Stimulated activated CD8-positive, alpha-beta memory T cell treated with anti-CD3 and anti-CD28 coated beads, Interleukin-7, amount 100 ng/mL, for 1 hour (primary cell): ENCODE measurements at places on chromosomes 1 and 21.
A peak's percentile ranks its signal among the peaks of the same experiment; 100 is the strongest.

- no peak for DNase-seq
Observed at GRCh38 chr1:6625584-6626149, 999 bp downstream of the THAP3 start.

GRCh38 chr1:241714321-241715218 lies 62.5 kb downstream of the WDR64 start:
- DNase-seq = no peak

DNA sequence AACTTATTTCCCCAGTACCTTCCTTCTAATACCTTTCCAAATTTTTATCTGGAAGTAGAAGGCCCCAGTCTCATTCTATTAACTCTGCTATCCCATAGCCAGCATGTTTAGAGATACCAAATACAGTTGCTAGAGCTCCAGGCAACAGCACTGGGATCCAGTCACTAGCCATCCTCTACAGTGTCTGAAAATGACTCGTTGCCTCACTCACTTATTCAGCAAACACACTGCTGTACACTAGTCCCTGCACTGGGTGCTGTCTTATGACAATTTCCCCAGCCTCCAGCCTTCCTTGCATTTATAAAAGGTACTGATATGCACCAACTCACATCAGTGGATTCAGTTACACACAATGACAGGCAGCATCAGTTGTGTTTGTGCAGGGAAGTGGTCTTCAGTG lies 179.0 kb downstream of the DSCAM start:
- no peak for DNase-seq

DNA sequence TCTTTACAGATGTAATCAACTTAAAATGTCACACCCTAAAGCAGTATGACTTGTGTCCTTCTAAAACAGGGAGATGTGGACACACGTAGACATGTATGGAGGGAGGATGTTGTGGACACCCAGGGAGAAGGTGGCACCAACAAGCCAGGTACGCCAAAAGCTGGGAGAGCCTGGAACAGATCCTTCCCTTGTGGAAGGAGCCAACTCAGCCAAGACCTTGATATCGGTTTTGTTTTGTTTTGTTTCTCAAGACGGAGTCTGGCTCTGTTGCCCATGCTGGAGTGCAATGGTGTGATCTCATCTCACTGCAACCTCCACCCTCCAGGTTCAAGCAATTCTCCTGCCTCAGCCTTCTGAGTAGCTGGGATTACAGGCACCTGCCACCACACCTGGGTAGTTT lies 45.6 kb downstream of the CHAF1B start:
- DNase-seq = no peak

DNA sequence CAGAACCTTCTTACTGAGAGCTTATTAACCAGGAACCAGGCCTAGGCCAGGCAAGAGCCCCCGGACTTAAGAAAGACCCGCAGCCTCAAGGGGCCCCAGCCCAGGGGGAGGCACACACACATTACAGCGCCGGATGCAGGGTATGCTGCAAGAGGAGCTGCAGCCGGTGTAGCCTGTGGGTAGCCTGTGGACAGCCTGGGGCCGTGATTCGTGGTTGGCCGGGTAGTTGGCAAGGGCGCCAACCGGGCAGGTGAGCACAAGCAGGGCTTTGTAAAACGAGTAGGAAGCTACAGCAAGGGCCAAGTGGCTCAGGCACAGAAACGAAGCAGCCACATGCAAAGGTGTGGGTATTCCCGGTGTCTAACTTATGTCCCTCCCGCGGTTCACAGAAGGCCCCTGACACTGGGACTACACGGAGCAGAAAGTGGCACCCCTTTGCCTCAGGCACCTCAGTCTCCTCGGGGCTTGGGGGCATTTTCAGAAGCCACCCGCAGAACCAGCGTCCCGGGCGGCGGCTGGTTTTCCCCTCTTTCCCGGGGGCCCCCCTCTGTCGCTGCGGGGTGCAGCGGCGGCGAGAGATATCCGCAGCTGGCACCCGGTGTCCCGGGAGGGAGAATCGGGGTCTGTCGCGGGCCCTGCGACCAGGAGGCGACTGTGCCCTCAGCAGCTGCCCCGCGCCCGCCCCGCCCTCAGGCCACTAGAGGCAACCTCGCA lies 40.8 kb downstream of the KIAA1614 start:
- DNase-seq = no peak

- DNase-seq = no peak
Observed at GRCh38 chr21:16740511-16740910, 772.3 kb upstream of the CXADR start.

DNA sequence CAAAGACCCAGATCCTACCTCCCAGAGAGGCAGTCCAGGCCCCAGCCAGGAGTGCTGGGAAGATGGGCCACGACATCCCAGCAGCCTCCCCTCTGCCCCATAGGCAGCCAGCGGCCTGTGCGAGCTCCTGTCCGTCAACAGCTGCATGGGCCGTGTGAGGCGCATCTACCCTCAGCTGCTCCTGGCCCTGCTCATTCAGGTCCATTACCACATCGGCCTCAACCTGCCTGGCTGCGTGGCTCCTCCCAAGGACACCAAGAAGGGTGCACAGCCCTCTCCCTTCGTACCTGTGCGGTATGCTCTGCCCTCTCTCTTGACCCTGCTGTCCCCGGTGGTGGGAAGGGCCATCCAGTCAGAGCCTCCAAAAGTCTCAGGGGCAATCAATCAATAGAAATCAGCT lies 29.5 kb upstream of the TTC4 start:
- DNase-seq = no peak

- no peak for DNase-seq
Observed at GRCh38 chr1:244955661-244956060, 91.3 kb upstream of the HNRNPU start.

GRCh38 chr1:6353619-6353954 lies 40.0 kb downstream of the ACOT7 start:
- DNase-seq = no peak

DNA sequence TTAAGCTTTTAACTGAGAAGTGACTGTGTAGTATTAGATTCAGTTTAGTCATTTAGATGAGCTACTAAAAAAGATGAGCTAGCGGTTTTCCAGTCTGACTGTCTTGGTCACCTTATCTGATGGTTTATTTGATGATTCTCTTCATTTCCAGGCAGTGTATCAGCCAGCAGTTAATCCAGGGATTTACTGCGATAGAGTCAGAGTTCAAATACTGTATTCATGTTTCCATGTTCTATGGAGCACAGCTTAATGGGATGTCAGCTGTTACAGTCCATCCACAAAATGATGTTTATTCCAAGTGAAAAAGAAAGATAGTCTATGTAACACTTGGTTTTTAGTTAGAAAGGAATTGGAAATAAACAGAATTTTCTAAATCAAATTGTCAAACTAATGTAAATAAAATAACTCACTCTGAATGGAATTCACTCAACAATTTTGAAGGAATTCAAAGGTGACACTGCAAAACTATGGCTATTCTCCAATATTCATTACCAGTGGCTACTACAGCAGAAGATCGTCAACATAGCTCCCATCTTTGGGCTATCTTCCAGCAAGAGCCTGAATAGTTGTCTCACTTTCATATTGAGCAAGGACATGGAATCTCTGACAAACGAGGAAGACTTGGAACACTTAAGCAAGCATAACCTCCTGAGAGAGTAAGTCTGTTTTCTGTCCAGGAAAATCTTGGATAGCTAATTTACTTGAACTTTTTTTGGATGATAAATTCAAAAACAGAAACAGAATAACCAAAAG lies 54.6 kb upstream of the DPT start:
- DNase-seq = no peak

- no peak for DNase-seq
Observed at GRCh38 chr1:74485622-74486021, 26.8 kb downstream of the LRRC53 start.

- no peak for DNase-seq
Observed at GRCh38 chr1:56463376-56463775, 116.0 kb downstream of the PLPP3 start.

- no peak for DNase-seq
Observed at GRCh38 chr1:186837806-186838205, 9.1 kb downstream of the PLA2G4A start.

DNA sequence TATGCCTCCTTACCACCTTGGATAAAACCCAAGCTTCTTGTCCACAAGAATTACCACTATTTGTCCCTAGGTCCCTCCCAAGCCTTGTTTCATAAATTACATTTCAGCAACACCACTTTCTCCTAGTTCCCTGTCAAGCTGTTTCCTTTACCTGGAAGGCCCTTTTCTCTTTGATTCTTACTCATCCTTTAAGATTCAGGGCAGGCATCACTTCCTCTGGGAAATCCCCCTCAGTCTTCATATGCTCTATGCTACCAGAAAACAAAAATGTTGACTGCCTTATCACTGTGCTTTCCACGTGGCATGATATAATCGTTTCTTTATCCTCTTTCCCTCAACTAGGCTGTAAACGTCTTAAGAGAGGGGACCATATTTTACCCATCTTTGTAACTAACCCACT lies 102.7 kb downstream of the LYST start:
- no peak for DNase-seq

DNA sequence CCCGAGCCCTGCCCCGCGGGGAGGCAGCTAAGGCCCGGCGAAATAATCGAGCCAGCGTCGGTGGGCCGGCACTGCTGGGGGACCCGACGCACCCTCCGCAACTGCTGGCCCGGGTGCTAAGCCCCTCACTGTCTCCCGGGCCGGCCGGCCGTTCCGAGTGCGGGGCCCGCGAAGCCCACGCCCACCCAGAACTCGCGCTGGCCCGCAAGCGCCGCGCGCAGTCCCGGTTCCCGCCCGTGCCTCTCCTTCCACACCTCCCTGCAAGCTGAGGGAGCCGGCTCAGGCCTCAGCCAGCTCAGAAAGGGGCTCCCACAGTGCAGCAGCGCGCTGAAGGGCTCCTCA lies 49.0 kb upstream of the SYT14 start:
- DNase-seq = no peak

DNA sequence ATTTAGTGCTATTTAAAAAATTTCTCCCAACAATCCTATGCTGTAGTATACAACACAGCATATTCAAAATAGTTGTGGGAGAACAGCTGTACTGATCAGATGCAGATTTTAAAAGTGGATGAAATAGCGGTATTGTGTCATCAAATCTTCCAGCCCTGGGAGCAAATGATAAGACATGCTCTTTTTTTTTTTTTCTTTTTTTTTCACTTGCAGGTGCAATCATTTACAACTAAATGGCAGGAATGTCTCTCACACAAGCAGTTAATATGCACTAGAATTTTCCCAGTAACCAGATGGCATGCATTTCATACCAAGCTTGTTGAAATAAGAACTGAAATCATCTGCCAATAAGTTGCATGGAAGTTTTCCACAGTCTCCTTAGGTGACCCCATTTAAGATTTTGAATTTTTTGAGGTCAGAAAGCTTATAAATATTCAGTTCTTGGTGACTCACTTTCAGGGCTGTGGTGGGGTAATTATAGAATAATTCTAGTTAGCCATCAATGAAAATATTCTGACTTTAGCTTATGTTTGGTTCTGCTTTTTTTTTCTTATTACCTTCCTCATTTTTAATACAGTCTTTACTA lies 623.9 kb upstream of the NR5A2 start:
- DNase-seq = no peak

DNA sequence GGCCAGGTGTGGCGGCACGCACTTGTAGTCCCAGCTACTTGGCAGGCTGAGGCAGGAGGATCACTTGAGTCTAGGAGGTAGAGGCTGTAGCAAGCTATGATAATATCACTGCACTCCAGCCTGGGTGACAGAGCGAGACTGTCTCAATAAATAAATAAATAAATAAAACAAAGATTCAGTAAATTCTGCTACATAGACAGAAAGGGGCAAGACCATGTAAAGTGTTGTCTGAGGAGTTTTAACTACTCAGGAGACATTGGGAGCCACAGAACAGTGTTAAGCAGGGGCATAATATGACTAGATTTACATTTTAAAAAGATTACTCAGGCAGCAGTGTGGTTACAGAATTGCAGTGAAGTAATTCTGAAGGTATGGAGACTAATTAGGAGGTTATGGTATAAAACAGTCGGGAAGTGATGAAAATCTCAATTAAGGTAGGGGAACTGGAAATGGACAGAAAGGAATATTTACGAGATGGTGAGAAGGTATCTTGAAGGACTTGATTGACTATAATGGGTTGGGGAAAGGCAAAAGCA lies 94.7 kb downstream of the ATP1B1 start:
- no peak for DNase-seq

DNA sequence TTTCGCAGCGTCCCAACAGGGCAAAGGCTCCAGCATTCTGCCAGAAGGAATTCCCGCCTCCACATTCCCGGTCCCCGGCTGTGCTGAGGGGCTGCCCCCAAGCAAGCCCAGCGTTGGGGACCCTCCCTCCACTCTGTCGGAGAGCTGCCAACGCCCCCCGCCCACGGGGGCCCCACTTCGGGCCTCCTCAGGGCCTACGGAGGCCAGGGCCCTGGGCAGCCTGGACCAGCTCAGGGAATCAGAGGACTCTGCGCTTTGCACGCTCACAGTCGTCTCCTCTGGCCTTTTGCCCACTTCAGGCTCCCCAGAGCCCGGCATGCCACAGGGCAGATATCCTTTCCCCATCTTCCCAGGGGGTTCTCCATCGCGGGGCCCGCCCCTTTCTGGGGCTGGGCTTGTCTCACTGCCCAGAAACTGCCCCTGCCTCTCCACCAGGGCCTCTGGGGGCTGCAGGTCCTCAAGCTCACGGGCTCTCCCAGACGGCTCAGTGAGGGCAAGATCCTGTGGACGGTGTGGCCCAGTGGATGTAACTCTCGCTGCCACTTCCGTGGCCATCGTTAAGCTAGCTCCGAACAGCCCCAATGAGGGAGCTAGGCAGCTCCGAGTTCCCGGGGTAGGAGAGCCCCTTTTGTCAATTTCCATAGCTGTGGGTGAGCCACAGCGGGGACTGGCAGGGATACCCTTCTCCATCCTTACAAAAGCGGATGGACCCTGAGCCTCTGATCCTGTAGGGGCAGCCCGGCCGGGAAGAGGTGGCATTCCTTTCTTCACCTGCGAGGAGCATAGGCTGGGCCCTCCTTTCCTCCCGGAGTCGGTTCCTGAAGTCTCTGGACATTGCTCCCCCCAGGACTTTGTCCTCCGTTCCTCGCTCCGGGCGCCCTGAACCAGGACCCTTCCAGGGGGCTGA lies 2.8 kb downstream of the ITPKB start:
- no peak for DNase-seq

DNA sequence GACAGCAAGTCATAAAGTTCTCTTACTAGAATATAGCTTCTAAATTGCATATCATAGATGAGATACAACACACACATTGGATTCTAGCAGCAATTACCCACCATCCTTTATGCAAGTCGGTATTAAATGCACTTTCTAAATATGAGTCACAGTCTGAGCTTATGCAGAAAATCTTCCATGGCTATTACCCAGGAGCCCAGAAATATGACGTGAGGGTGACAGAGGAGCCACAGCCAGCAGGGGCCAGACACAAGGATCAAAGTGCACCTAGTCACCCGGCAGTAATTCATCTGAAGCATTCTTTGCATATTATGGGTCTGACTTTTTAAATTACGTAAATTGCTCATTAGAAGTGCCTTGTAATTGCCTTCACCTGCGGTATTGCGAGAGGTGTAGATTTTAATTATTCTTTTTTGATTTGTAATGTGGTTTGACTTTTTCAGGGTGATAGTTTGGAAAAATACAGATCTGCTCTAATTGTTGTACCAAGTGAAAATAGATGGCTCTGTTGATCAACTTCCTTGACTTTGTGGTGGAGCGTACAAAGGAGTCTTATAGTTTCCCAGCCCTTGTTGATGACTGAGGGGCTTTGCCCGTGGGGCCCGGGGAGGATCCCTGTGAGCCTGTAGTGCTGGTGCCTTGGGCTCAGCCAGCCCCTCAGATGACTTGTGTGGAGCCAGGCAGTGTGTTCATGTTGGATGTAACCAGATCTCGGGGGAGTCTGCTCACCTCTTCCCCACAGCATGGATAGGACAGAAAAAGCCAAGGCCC lies 470.0 kb upstream of the VAMP3 start:
- no peak for DNase-seq

GRCh38 chr1:72936151-72936740 lies 653.9 kb upstream of the NEGR1 start:
- no peak for DNase-seq

- peak; percentile 22 for DNase-seq
Observed at GRCh38 chr1:24321697-24322469, 2.7 kb downstream of the GRHL3 start.
